A549 treated with RU486 at 1 μM for 4 hours (cell line): ENCODE measurements at places on chromosomes 16 and 17. TPM values are rescaled to one million over a fixed set of nuclear protein-coding genes. Genes with fewer than 3 reads are reported as not detected.

CLEC10A gene
- total RNA-seq, result not detected in 5 replicates

IGF2BP1 gene
- 52.3 to 95.3 TPM (median 84.2 TPM) in 5 replicates for total RNA-seq

SCGB1C2 gene
- not detected in 5 replicates for total RNA-seq

NEUROD2 gene
- not detected in 5 replicates for total RNA-seq

GAS2L2 gene
- total RNA-seq, result 0.06 to 0.08 TPM (median 0.06 TPM) in 4 of 5 replicates, not detected in the other

ADORA2B gene
- 10.9 to 17.7 TPM (median 15.5 TPM) in 5 replicates for total RNA-seq

GUCY2D gene
- 0.29 to 0.33 TPM in 2 of 5 replicates, not detected in the others for total RNA-seq

PRPF8 gene
- 254 to 337 TPM (median 268 TPM) in 5 replicates for total RNA-seq

KRT9 gene
- not detected in 5 replicates for total RNA-seq

SLC5A11 gene
- 0.40 to 0.58 TPM (median 0.48 TPM) in 5 replicates for total RNA-seq

SLC9A5 gene
- total RNA-seq, result 0.89 to 1.6 TPM (median 1.4 TPM) in 5 replicates

PYDC1 gene
- not detected in 5 replicates for total RNA-seq

HOXB7 gene
- total RNA-seq, result 31.1 to 41.0 TPM (median 33.2 TPM) in 5 replicates

TRIM47 gene
- total RNA-seq, result 108 to 201 TPM (median 148 TPM) in 5 replicates
